Sigmoid colon (tissue), 7 donors: ENCODE measurements at places on chromosomes 5 and 9.
A peak's percentile ranks its signal among the peaks of the same experiment; 100 is the strongest.

DNA sequence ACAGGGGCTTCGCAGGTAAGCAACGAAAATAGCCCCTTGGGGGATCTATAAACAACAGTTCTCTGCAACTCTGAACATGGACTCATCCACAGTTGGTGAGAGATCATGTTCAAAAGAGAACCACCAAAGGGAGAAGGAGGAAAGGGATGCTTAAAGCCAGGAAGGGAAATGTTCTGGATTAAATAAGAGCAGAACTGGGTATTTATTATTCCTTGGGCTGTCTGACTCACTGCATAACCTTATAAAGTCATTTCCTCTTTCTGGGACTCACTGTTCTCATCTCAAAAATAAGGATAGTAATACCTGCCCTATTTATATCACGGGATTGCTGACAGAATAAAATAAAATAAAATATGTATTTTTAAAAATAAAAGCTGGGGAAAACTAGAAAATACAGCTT, 11.2 kb upstream of the MARCHF3 start:
- no peaks in the 10 kb centered on the region for H3K4me1 ChIP-seq
- no peaks in the 10 kb centered on the region for H3K27me3 ChIP-seq
- H3K4me3 ChIP-seq = no peak overlapping the region

GRCh38 chr5:60673334-60673733, 26.6 kb downstream of the DEPDC1B start:
- H3K4me1 ChIP-seq = no peaks in the 10 kb centered on the region
- H3K36me3 ChIP-seq = no peaks in the 10 kb centered on the region
- DNase-seq = no peak

DNA sequence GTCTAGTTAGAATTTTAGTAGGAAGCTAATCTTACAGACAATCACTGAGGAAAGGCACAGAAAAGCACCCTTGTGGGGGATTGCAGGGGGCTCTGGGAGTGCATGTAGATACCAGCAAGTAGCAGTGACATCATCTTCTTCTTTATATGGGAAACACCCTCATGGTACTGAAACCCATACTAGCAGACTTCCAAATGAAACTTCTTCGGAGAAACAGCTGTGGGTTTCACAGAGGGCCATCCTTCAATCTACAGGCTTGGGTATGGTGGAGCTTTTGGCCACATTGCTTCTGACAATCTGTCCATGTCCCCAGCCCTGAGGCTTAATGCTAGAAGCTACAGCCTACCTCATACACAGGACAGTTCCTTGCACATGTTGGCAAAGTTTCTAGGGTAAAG, 165.2 kb upstream of the NFIB start:
- no peak overlapping the region for H3K27ac ChIP-seq
- no peak for DNase-seq
- H3K4me1 ChIP-seq = no peaks in the 10 kb centered on the region

DNA sequence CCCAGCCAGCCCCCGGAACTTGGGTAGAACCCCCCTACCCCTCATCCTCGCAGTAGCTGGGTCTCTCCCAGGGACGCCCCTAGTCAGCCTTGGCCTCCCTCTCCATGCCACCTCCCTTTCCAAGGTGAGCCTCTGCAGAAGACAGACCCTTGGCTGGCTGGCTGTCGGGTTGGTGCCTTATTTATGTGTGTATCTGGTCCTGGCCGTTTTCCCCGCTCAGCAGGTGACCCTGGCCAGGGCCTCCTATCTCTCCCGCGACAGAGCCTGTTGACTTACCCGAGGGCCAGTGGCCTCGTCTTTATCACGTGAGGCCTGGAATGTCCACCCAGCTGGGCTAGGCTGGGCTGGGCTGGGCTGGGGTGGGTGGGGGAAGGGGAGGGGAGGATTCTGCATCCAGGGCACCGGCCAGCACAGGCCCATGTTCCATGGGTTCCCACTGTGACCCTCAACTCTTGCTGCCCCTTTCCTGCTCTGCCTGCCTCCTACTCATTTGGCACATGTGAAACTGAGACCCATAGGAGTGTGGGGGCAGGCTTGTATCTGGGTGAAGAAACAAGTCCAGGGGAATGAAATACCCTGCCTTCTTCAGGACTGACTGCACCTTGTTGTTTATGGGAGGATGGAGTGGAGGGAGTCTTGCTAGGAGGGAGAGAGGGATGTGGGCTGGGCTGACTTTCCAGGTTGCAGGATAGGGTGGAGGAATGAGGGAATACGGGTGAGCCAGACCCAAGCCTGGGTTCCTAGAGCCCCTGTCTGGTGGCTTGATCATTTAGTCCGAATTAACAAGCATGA, 3.1 kb downstream of the CXXC5 start:
- peak overlapping the region; percentile 93 for H3K27ac ChIP-seq
- peaks cover 20% of the 10 kb centered on the region for H3K27me3 ChIP-seq
- H3K4me3 ChIP-seq = peak overlapping the region; percentile 86
- peak; percentile 87 for DNase-seq
- H3K4me1 ChIP-seq = peaks cover 90% of the 10 kb centered on the region
- H3K36me3 ChIP-seq = no peaks in the 10 kb centered on the region

DNA sequence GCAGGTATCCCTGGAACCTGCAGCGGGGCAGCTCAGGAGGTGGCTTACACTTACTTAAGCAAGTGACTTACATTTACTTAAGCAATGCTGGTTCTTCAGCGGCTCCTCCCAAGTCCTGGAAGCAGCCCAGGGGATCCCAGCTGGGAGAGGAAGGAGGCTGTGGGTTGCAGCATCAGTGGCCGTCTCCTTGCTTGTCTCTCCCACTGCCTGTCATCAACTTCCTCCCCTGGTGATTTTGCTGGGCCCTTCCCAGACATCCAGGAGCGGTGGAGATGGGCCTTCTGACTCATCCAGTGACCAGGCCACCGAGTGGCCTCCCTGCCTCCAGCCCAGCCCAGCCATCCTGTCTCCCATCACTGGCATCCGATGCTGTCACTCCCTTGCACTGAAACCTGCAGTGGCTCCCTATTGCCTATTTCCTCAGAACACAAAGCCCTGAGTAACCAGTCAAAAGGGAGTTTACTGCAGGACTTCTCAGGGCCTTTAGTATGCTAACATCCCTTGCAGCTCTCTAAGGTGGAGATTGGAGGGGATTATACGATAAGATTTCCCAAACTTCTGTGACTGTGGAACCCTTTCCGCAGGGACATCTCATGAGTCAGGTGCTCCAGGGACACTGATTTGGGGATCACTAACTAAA, 155.9 kb upstream of the PHYKPL start:
- peaks cover 9% of the 10 kb centered on the region for H3K27me3 ChIP-seq
- H3K4me1 ChIP-seq = no peaks in the 10 kb centered on the region
- H3K36me3 ChIP-seq = no peaks in the 10 kb centered on the region
- H3K27ac ChIP-seq = no peak overlapping the region
- H3K4me3 ChIP-seq = no peak overlapping the region

GRCh38 chr5:203246-203930, 12.1 kb downstream of the LRRC14B start:
- no peak overlapping the region for H3K4me3 ChIP-seq
- H3K27ac ChIP-seq = no peak overlapping the region
- no peak for DNase-seq
- H3K27me3 ChIP-seq = no peaks in the 10 kb centered on the region
- no peaks in the 10 kb centered on the region for H3K36me3 ChIP-seq

DNA sequence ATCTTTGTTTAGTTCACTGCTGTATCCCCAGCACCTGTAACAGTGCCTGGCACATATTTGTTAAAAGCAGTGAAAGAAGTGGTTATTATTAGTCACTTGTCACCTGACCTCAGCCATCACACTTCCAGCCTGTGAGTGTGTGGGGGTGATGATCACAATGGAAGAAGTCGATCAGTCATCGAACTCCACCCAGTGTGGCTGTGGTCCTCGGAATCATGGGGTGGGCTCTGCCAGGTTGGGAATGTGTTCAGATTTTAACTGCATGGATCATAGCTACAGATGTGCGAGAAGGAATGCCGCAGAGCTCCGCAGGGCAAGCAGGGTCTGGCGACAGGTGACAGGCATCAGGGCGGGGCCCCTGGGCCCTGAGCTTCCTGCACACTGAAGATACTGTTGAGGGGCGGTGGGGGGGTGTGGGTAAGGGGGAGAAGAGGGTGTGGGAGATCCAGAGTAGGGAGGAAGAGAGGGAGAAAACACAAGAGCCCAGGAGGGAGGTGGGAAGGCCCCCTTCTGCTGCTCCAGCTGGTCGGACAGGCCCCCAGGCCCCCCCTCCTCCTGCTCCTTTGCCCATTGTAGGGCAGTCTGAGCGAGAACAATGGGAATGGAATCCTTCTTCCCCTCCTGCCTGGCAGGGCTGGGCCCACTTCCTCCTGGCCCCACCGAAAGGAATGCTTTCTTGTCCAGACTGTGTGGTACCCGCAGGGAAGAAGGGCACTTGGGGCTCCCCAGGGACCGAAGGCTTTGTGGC, 89.6 kb downstream of the SPRY4 start:
- no peaks in the 10 kb centered on the region for H3K36me3 ChIP-seq
- DNase-seq = no peak
- no peak overlapping the region for H3K4me3 ChIP-seq

- no peaks in the 10 kb centered on the region for H3K4me1 ChIP-seq
- H3K27ac ChIP-seq = no peak overlapping the region
- no peak overlapping the region for H3K4me3 ChIP-seq
- H3K36me3 ChIP-seq = no peaks in the 10 kb centered on the region
- DNase-seq = no peak
Observed at GRCh38 chr5:128213340-128213739, 129.8 kb downstream of the SLC12A2 start.

GRCh38 chr5:134642931-134643530, 5.6 kb upstream of the SEC24A start:
- peaks cover 10% of the 10 kb centered on the region for H3K4me1 ChIP-seq
- no peak overlapping the region for H3K4me3 ChIP-seq
- DNase-seq = no peak

- peak; percentile 40 for DNase-seq
- no peak overlapping the region for H3K4me3 ChIP-seq
- H3K36me3 ChIP-seq = no peaks in the 10 kb centered on the region
- no peak overlapping the region for H3K27ac ChIP-seq
Observed at GRCh38 chr5:178766936-178767912, 36.8 kb upstream of the ZNF354A start.

DNA sequence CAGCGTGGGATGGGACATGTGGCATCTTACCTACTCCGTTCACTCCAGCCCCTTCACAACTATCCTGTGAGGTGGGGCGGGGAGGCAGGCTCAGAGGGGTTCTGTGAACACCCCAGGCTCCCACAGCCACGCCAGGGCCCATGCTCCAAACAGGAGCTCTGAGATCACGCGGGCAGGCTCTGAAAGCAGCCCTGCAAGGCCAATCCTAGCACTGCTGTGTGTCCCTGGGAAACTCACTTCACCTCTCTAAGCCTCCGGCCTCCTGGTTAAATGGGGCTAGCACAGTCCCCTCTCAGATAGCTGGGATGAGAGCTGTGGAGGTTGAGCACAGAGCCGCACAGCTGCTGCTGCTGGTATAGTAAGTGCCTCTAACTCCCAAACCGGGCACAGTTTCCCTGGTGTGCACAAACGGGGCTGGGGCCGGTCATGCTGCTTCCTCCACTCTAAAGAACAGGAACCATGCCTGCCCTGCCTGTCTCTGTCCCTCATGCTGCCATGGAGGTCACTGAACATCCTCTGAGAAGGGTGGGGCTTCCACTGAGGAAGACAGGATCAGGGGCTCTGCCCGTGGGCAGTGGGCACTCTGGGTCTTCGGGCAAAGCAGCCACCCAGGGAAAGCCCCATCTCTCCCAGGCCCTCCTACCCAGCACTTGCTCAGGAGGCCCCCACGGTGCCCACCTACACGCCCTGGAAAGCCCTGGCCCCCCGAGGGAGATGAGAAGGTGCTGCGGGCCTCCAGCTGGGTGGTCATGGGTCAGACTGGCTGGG, 13.0 kb upstream of the ASS1 start:
- H3K4me1 ChIP-seq = no peaks in the 10 kb centered on the region
- H3K27me3 ChIP-seq = peaks cover 6% of the 10 kb centered on the region
- no peaks in the 10 kb centered on the region for H3K36me3 ChIP-seq
- no peak overlapping the region for H3K27ac ChIP-seq

- H3K27ac ChIP-seq = no peak overlapping the region
- no peaks in the 10 kb centered on the region for H3K27me3 ChIP-seq
- H3K36me3 ChIP-seq = no peaks in the 10 kb centered on the region
- no peak for DNase-seq
Observed at GRCh38 chr5:123455640-123456039, 32.4 kb upstream of the CEP120 start.

GRCh38 chr5:116068028-116068632, 16.7 kb upstream of the COMMD10 start:
- H3K4me1 ChIP-seq = no peaks in the 10 kb centered on the region
- no peak overlapping the region for H3K27ac ChIP-seq
- H3K27me3 ChIP-seq = no peaks in the 10 kb centered on the region
- no peak overlapping the region for H3K4me3 ChIP-seq
- H3K36me3 ChIP-seq = no peaks in the 10 kb centered on the region

- H3K36me3 ChIP-seq = no peaks in the 10 kb centered on the region
- H3K4me3 ChIP-seq = no peak overlapping the region
- H3K27me3 ChIP-seq = no peaks in the 10 kb centered on the region
- no peaks in the 10 kb centered on the region for H3K4me1 ChIP-seq
- H3K27ac ChIP-seq = no peak overlapping the region
- DNase-seq = no peak
Observed at GRCh38 chr5:137612576-137612975, 113.5 kb upstream of the SPOCK1 start.

GRCh38 chr5:55172937-55173686, at the start of gene CDC20B:
CDC20B (minus strand) TSS chr5:55173177; CDS start chr5:55173000, 177 bp downstream.
- H3K27me3 ChIP-seq = peaks cover 86% of the 10 kb centered on the region
- H3K4me1 ChIP-seq = peaks cover 2% of the 10 kb centered on the region
- H3K36me3 ChIP-seq = no peaks in the 10 kb centered on the region
- H3K4me3 ChIP-seq = peak within 1 kb of the TSS; percentile 44
- DNase-seq = peak; percentile 78

- no peaks in the 10 kb centered on the region for H3K27me3 ChIP-seq
- H3K4me3 ChIP-seq = no peak overlapping the region
- peak overlapping the region; percentile 43 for H3K27ac ChIP-seq
- H3K36me3 ChIP-seq = no peaks in the 10 kb centered on the region
- no peak for DNase-seq
Observed at GRCh38 chr5:65050826-65051498, 282.2 kb downstream of the CWC27 start.

DNA sequence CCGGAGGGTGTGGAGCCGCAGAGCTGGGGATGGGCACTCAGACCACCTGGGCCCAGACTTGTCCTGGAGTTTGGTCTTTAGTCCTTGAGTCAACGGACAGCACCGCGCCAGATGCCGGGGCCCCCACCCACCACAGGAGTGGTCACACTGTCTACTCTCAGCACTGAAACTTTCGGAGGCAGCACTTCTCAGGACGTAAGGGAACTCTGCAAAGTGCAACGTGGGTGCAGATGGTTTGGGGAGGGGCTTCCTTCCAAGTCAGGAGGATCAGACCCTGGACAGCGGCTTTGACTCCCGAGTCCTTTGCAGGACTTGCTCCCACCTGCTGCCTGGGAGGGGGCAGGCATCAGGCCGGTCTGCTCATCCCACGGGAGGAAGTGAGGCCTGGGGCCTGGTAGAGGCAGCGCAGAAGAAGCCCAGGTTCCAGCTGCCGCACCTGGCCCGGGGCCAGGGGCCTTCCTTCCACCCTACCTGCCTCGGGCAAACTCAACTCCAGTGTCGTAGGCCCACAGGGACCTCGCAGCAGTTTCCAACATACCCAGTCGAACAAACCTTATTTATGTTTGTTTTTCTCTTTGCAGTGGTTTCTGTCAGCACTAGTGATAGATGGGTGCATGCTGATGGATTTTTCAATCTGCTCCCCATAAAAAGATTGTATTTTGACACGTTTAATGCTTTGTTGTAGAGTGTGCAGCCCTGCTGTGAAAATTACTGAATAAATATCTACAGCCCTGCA, 149.8 kb upstream of the PPP1R26 start:
- H3K27me3 ChIP-seq = no peaks in the 10 kb centered on the region
- no peak overlapping the region for H3K4me3 ChIP-seq
- H3K27ac ChIP-seq = no peak overlapping the region
- DNase-seq = no peak
- no peaks in the 10 kb centered on the region for H3K36me3 ChIP-seq
- no peaks in the 10 kb centered on the region for H3K4me1 ChIP-seq

GRCh38 chr9:87063246-87063645, 115.9 kb upstream of the GAS1 start:
- no peaks in the 10 kb centered on the region for H3K36me3 ChIP-seq
- H3K4me3 ChIP-seq = no peak overlapping the region
- peaks cover 31% of the 10 kb centered on the region for H3K4me1 ChIP-seq
- H3K27ac ChIP-seq = peak overlapping the region; percentile 21
